ENCODE measurements at places on chromosomes 6 and 20. TPM values are rescaled to one million over a fixed set of nuclear protein-coding genes. Genes with fewer than 3 reads are reported as not detected.
A peak's percentile ranks its signal among the peaks of the same experiment; 100 is the strongest.

GRCh38 chr6:67952121-67952520 is 683.0 kb upstream of the ADGRB3 start:
- no peak for DNase-seq
- H3K4me1 ChIP-seq: no peaks in the 10 kb centered on the region
- no peaks in the 10 kb centered on the region for H3K27me3 ChIP-seq
- H3K4me3 ChIP-seq: no peak overlapping the region

GRCh38 chr6:30885999-30886896 is 1.9 kb downstream of the DDR1 start:
- no peak overlapping the region for H3K4me3 ChIP-seq
- peaks cover 15% of the 10 kb centered on the region for H3K36me3 ChIP-seq
- H3K4me1 ChIP-seq: peaks cover 38% of the 10 kb centered on the region
- peaks cover 11% of the 10 kb centered on the region for H3K27me3 ChIP-seq

- H3K36me3 ChIP-seq: no peaks in the 10 kb centered on the region
- no peaks in the 10 kb centered on the region for H3K4me1 ChIP-seq
- H3K27me3 ChIP-seq: peaks cover 6% of the 10 kb centered on the region
- H3K27ac ChIP-seq: no peak overlapping the region
These were observed 103.9 kb upstream of the AFDN start for GRCh38 chr6:167722634-167723309.

- H3K4me1 ChIP-seq: peaks cover 39% of the 10 kb centered on the region
- no peak overlapping the region for H3K4me3 ChIP-seq
- DNase-seq: no peak
- H3K27ac ChIP-seq: no peak overlapping the region
- peaks cover 2% of the 10 kb centered on the region for H3K27me3 ChIP-seq
These were observed 6.2 kb upstream of the TNFRSF6B start for GRCh38 chr20:63690003-63690897.

DNA sequence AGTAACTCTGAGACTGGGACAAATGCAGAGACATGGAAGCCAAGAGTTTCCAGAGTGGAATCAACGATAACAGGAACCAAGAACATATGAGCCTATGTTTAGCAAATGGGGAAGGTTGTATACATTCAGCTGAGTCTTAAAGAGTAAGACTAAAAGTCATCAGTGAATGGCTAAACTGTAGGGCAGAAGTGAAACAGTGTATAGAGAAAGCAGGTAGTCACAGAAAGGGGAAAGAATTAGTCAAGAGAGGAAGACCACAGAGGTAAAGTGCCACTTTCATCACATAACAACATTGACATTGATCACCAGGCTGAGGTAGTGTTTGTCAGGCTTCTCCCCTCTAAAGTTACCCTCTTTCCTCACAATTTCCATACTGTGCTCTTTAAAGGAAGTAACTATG is 306.5 kb upstream of the SPTLC3 start:
- no peaks in the 10 kb centered on the region for H3K36me3 ChIP-seq
- no peaks in the 10 kb centered on the region for H3K4me1 ChIP-seq
- no peak overlapping the region for H3K27ac ChIP-seq
- no peak for DNase-seq

- H3K27ac ChIP-seq: peak overlapping the region; percentile 47
- H3K36me3 ChIP-seq: no peaks in the 10 kb centered on the region
- peak; percentile 62 for DNase-seq
- H3K4me3 ChIP-seq: no peak overlapping the region
- H3K27me3 ChIP-seq: no peaks in the 10 kb centered on the region
These were observed 5.1 kb downstream of the RREB1 start for GRCh38 chr6:7112741-7113313.

- no peak overlapping the region for H3K27ac ChIP-seq
- no peaks in the 10 kb centered on the region for H3K4me1 ChIP-seq
- H3K4me3 ChIP-seq: no peak overlapping the region
- DNase-seq: no peak
These were observed 17.5 kb downstream of the FRMD1 start for GRCh38 chr6:168061269-168062210.

DNA sequence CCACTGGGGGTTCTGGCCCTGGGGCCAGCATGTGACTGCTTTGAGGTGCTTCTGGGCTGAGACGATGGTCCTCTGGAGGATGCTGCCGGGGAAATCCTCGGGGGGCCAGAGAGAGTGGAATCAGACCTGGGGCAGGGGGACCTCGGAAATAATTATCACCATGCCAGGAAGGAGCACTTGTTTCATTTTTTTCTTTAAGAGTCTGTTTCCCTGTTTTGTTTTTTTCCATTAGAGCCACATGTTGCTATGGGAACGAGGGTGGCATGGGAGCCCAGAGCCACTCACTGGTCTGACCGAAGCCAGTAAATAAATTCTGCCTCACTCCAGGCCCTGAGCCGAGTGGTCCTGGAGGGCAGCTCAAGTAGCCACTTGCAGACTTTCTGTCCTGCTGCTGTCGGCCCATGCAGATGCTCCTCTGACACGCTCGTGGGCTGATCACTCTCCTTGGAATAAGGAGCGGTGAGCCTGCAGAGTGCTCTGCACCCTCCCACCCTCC is 365.1 kb downstream of the ZFAND3 start:
- no peaks in the 10 kb centered on the region for H3K36me3 ChIP-seq
- no peak for DNase-seq
- no peaks in the 10 kb centered on the region for H3K4me1 ChIP-seq
- H3K27ac ChIP-seq: no peak overlapping the region

DNA sequence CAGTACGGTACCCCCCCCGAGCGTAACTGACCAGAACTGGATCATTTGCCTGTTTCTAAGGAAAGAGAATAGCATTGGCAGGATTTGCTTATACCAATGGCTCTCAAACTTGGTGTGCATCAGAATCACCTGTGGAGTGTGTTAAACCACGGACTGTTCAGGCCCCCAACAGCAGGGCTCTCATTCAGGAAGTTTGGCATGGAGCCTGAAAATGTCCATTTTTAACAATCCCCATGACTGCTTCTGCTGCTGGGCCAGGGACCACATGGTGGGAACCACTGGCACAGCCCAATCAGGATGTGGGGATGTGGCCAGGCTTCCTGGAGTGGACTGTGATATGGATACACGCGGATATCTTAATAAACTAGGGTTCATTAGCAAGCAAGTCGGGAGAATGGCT is 53.9 kb downstream of the GTF2H5 start:
- H3K27me3 ChIP-seq: no peaks in the 10 kb centered on the region
- H3K4me1 ChIP-seq: no peaks in the 10 kb centered on the region
- no peak overlapping the region for H3K27ac ChIP-seq
- DNase-seq: no peak
- peaks cover 2% of the 10 kb centered on the region for H3K36me3 ChIP-seq

- no peaks in the 10 kb centered on the region for H3K27me3 ChIP-seq
- H3K27ac ChIP-seq: no peak overlapping the region
- DNase-seq: no peak
- no peak overlapping the region for H3K4me3 ChIP-seq
- H3K36me3 ChIP-seq: peaks cover 9% of the 10 kb centered on the region
These were observed 29.1 kb downstream of the NUP153 start for GRCh38 chr6:17677602-17678001.

- no peaks in the 10 kb centered on the region for H3K27me3 ChIP-seq
- DNase-seq: no peak
- H3K36me3 ChIP-seq: no peaks in the 10 kb centered on the region
These were observed 419.3 kb upstream of the HS3ST5 start for GRCh38 chr6:114762145-114762544.

The GPSM3 gene
- 311 TPM for total RNA-seq

The CALHM5 gene
- total RNA-seq: not detected

The BCAS1 gene
- 0.33 TPM for total RNA-seq

The SIRPG gene
- 48.2 TPM for total RNA-seq

The TGM3 gene
- not detected for total RNA-seq

The SMPDL3A gene
- total RNA-seq: not detected

The COL9A3 gene
- 2.1 TPM for total RNA-seq

The C20orf204 gene
- 20.8 TPM for total RNA-seq

The WFDC5 gene
- not detected for total RNA-seq

The ZNF335 gene
- total RNA-seq: 64.3 TPM

The POM121L2 gene
- not detected for total RNA-seq
